ENCODE measurements at places on chromosomes 2 and 18.

GRCh38 chr2:134508391-134508790 lies 210.4 kb downstream of the TMEM163 start:
- no peak for DNase-seq

DNA sequence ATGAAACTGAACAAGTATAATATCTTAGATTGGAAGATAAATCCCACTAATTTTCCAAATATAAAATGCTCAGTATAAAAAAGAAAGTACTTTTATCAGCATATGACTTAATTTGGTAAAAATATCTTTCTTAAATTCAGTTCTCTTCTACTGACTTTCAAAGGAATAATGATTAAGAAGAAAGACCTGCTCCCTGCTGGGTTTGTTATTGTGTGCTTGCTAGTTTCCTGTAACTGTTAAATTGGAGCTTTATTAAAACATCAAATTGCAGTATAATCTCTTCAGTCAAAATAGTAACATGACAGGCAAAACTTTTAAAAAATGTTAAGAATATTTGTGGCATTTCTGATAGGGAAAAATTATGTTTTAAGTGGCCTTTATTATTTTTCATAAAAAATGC lies 1317.4 kb upstream of the CDH2 start:
- no peak for DNase-seq

- DNase-seq: no peak
Observed at GRCh38 chr2:105798595-105798994, 53.9 kb downstream of the NCK2 start.

GRCh38 chr2:171420728-171421563 lies 12.8 kb downstream of the METTL8 start:
- no peak for DNase-seq

- peak; percentile 50 for DNase-seq
Observed at GRCh38 chr18:27599202-27599829, 414.2 kb upstream of the CHST9 start.

DNA sequence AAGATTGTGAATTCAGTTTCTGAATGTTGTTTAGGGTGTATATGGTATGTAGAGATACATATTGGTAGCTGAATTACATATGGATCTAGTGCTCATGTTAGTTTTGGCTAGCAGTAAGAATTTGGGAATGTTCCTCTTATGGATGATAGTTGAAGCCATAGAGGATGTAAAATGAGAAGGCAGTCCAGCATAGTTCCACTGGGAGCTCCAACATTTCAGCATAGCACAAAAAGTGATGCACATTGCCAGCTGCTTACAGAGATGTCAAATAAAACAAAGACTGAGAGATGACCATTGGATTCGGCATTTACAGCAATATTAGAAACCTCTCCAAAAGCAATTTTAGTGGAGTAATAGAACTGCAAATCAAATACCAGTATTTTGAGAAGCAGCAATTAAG lies 77.4 kb downstream of the EML4 start:
- DNase-seq: no peak

- no peak for DNase-seq
Observed at GRCh38 chr2:175837046-175837445, 165.0 kb downstream of the LNPK start.

DNA sequence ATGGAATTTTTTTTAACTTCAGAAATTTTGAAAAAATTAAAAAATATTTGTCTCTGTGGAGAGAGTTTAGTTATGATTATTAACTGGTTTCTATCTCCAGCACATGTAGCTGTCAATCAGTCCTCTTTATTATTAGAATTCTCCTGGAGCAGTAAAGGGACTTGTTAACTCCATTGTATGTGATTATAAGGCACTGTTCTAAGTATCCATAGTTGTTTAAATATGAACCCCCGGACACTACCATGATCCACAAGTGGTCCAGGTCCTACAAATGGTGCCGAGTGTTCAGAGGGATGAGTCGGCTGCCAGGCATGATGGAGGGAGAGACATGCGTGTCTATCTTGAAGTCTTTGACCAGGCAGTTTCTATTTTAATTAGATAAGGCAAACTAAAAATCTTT lies 492 bp downstream of the CHRNA1 start:
- DNase-seq: no peak

GRCh38 chr2:70984576-70985282 lies 6.3 kb downstream of the ANKRD53 start:
- peak; percentile 83 for DNase-seq

- DNase-seq: no peak
Observed at GRCh38 chr2:161947406-161947805, 126.6 kb downstream of the DPP4 start.

DNA sequence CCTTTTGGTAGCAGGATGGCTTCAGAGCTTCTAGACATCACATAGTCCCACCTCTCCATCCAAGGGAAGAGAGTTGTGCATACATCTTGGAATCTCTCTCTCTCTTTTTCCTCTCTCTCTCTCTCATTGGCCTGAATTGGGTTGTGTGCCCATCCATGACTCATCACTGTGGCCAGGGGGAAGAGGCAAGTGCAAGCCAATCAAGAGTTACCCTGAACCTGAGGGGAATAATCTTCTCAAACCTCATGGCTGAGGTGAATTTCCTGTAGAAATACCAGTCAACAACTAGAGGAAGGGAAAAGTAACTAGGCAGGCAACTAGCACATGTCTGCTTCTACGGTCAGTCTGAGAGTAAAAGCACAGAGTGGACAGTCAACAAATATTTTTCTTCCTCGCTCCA lies 7.3 kb upstream of the CHN1 start:
- no peak for DNase-seq

DNA sequence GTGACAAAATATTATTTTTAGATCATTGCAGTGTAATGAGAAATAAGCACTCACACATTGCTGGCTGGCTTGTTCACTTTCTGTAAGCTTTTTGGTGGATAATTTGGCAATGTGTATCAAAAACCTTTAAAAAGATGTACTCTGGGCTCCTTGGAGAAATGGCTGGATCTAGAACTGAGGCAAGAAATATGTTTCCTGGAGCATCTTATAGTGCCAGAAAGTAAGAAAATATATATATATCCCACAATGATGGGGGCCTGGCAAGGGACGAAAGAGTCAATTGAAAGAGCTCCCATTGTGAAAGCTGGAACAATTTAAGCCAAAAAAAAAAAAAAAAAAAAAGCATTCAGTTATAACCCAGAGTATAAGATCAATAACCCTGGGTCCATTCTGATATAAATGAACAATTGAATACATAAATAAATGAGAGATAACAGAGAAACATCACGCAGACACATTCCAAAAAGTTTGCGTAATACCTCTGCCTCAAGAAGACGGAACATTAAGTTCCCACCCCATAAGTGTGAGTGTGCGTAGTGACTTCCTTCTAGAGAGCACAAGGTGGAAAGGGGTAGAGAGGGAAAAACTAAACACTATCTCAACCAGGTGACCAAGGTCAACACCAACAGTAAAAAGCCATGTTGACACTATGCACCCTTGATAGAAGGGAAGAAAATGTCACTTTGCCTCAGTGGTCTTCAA lies 77.5 kb downstream of the BIN1 start:
- DNase-seq: no peak

DNA sequence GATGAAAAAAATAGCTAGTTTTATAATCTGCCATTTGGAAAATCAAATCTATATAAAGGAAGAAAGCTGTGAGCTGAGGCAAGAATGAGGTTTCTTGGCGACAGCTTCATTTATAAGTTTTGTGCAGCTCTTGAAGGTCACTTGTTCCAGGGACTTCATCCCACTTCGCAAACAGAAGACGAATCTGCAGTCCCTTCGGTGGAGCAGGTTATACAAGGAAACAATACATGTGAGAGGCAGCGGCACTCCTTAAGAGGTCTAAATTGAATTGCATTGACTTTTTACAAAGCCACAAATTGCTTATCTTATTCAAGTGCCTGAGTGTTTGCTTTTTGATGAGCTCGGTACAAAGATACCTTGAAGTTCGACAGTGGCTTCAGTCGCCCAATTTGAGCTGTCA lies 72.2 kb downstream of the C1QL2 start:
- DNase-seq: no peak

- no peak for DNase-seq
Observed at GRCh38 chr18:10210057-10210633, 244.3 kb upstream of the APCDD1 start.

- no peak for DNase-seq
Observed at GRCh38 chr2:37585295-37585908, 86.0 kb downstream of the CDC42EP3 start.

DNA sequence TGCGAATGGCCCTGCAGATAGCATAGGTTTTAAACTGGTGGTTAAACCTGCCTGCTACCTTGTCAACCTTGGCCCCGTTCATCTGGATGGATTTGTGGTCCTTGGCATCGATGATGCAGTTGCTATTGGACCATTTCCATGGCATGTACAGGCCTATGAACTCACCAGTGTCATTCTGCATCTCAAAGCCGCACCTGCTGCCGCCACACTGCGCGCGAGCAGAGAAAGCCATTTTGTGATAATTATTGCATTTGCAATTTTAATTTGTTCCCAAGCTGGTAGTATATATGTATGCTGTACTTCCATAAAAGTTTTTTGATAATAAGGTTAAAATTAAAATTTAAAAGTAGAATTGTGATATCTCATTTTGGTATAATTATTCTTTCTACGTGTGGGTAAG lies 94.8 kb upstream of the UXS1 start:
- no peak for DNase-seq

GRCh38 chr2:196534495-196534894 lies 105.0 kb upstream of the CCDC150 start:
- no peak for DNase-seq

DNA sequence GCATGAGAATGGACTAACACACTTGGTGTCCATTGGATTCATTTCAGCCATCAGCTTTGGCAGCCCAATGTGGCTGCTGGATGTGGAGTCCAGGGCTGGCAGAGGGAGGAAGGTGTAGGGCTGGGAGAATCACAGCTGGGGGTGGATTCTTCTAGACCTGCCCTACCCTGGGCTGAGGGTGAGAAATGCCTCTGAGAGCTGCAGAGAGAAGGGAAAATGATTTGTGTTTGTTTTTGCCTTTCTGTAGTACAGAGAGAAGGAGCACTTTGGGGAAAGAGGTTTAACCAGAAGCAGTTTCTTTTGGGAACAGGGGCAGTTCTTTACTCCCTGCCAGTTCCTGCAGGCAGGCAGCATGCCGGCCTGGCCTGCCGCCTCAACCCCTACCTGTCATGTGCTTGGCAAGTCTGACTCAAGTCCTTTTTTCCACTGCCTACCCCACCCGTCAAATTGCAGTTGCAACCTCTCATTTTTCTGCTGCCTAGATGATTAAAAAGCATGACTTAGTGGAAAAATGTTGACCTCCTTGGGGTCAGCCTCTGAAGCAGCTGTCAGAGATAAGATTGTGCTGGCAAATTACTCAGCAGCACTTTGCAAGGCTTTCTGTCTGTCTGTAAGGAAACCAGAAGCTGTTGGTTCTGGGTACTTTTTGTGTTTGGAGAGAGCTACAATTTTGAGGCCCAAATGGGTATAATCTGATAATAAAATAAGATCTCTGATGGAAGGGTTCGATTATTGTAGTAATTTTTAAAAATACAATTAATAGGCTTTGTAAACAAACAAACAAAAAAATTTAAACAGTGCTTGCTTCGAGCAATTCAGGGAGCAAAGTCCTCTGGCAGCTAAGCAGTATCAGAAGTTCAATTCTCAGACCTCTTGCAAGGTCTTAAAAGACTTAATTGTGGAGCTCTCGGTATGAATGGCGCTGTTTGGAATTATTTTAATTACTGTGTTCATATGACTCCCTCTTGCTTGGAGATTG lies 21.7 kb downstream of the LBH start:
- DNase-seq: no peak

DNA sequence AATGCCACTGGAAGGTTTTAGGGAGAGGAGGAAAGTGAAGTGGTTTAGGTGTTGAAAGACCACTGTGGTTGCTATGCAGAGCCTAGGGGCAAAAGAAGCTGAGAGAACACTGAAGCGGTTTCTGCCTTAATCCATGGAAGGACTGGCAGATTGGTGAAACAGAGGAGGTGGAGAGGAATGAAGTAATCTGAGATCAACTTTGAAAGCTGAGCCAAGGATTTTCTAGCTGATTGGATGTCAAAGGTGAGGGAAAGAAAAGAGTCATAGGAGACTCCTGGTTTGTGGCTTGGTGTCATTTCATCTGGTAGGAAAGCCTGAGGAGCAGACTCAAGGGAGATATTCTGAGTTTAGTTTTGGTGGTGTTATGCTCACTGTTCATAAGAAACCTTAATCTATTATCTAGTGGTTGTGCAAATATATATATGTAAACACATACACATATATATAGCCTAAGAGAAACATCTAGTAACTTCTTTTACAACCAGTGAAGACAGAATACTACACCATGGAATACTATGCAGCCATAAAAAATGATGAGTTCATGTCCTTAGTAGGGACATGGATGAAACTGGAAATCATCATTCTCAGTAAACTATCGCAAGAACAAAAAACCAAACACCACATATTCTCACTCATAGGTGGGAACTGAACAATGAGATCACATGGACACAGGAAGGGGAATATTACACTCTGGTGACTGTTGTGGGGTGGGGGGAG lies 134.1 kb upstream of the CREB1 start:
- no peak for DNase-seq

- peak; percentile 41 for DNase-seq
Observed at GRCh38 chr18:22066083-22066485, 103.3 kb upstream of the GATA6 start.

- DNase-seq: no peak
Observed at GRCh38 chr2:20451341-20451740, 4.5 kb downstream of the RHOB start.

DNA sequence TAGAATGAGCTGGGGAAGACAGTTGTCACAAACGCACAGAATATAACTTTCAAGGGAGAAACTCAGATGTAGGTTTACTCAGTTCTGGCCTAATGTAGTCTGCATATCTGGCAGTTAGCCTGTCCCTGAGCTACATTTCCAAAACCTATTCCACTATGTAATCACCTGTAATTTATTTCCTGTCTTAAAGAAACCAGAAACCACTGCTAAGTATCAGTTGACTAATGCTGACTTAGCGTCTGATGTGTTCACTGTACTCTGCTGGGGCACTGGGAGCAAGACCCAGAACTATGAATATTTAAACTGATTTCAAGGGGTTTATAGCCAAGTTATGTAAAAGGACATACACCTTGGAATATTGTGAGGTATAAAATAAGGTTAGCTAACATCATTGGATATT lies 1995.2 kb upstream of the PIK3C3 start:
- DNase-seq: no peak

- no peak for DNase-seq
Observed at GRCh38 chr2:9508931-9509330, 34.6 kb downstream of the IAH1 start.

GRCh38 chr2:24981411-24982136 lies 9.8 kb upstream of the DNAJC27 start:
- DNase-seq: no peak

GRCh38 chr2:178112202-178113152 lies at the start of gene RBM45:
Gene RBM45 (plus strand): TSS chr2:178112437. CDS start chr2:178112547, 110 bp downstream.
- peak; percentile 93 for DNase-seq

GRCh38 chr2:219697811-219698747 lies 70.6 kb downstream of the SLC4A3 start:
- DNase-seq: no peak

- peak; percentile 68 for DNase-seq
Observed at GRCh38 chr2:75466708-75467311, 93.9 kb downstream of the EVA1A start.

- no peak for DNase-seq
Observed at GRCh38 chr2:595831-596592, 81.2 kb downstream of the TMEM18 start.
